ENCODE measurements at places on chromosomes 1 and 21.

DNA sequence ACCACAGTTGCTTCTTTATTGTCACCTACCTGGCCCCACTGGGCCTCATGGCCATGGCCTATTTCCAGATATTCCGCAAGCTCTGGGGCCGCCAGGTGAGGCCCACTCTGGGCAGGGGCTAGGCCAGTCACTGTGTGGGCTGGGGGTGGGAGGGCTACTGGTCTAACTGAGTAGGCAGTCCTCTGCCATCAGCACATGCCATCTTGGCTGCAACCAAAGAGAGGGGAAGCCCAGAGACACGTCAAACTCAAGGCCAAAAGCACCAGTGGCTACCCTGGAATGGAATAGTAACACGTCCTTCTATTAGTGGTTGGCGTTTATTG, 4.0 kb downstream of the HCRTR1 start:
- no peak for DNase-seq

- DNase-seq, result no peak
Observed at GRCh38 chr21:10430005-10430404, 91.4 kb upstream of the TPTE start.

- no peak for DNase-seq
Observed at GRCh38 chr1:241077386-241078147, 279.4 kb downstream of the RGS7 start.

DNA sequence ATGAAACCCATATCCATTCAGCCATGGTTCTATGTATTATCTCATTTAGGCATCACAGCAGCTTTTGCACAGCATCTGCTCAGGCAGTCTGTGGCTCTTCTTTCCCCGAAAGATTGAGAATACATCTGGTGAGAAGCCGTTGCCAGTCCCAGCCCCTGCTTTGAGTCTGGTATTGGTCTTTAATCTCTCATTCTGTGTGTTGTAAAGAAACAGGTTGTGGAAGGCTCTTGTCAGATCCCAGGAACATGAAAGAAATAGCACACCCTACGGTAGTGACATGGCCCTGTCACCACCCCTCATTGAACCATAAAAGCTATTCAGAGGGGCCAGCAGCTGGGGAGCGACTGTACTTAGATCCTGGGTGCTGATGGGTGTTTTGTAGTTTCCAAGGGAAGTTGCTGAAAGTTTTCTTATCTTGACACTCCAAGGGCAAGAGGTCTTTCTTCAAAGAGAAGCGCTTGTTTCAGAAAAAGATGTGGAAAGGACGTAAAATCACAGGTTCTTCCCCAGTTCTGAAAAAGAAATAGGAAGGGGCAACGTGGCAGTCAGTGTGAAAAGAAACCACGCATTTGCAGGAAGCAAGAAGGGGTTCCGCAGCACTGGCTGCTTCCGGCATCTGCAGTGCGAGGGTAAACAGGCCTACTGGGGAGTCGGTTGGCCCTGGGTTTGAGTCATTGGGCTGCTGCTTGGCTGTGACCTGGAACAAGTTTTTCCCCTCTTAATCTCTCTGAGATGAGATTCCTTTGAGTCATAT, 145.0 kb downstream of the DHRS3 start:
- no peak for DNase-seq

- DNase-seq, result no peak
Observed at GRCh38 chr1:27405074-27405473, 12.7 kb downstream of the GPR3 start.

DNA sequence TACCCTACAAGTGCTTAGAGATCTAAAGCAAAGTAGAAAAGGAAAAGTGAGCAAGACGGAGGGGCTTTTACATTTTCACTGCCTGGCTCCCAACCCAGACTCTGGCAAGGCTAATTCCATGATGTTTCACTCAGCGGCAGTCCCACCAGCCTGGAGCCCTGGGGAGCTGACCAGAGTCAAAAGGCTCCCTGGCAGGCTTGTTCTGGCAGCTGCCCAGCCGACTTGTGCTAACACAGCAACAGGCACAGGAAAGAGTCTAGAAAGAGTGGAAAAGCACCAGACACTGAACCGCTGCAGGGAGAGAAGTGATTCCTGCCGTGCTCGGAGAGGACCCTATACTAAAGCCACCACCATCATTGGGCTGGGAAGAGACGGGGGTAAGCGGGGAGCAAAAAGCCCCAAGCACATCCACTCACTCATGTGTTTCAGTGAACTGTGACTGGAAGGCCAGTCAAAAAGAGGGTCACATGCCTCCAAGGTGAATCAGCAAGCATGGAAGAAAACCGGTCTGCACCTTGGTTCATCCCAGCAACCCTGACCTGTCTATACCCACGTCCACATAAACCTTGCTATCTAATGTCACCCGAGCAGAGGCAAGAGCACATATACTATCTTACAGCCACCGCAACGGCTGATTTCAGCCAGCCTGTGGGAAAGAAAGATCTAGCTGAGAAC, 8.0 kb downstream of the SMIM12 start:
- no peak for DNase-seq

GRCh38 chr1:79896140-79896539, 889.6 kb upstream of the ADGRL4 start:
- DNase-seq, result no peak

GRCh38 chr1:109578947-109579443, 30.6 kb downstream of the GNAI3 start:
- DNase-seq, result no peak

GRCh38 chr21:43861706-43862105, 3.3 kb upstream of the AGPAT3 start:
- no peak for DNase-seq

- no peak for DNase-seq
Observed at GRCh38 chr1:62941780-62942179, 157.8 kb downstream of the ATG4C start.

DNA sequence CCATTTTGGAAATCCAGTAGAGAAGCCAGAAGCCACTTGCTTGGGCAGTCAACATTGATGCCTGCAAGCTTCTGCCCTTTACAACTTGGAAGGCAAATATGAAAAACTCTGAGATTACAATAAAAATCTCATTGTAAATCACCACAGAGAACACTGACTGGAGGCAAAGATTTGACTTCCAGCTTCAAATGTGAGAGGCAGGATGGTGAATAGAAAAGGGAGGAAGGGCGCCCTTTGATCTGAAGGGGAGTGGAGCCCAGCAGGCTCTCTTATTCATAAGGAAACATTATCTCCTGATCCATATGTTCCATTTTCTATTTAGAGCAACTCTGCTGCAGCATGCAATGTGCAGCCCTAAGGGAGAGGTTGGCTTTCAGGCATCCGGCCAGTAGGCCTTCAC, 348.3 kb downstream of the AJAP1 start:
- no peak for DNase-seq

DNA sequence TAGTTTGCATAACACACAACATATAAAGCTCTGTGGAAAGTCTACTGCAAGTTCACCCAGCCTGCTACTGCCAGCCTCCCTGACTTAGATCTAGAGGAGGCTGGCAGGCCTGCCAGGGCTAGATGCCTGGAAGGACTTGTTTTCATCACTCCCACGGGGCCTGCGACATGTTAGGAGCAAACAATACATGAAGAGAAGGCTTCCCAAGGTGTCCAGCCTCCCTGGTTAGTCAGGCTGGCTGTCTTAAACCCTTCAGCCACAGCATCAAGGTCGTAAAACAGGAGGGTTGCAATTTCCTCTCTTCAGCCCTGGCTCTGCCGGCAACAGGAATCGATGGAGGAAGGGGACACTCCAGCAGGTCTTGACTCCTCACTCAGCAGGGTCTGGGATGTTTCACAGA, 104.5 kb downstream of the NGF start:
- no peak for DNase-seq

GRCh38 chr1:110957798-110958197, 5.9 kb downstream of the LRIF1 start:
- DNase-seq, result no peak
